ENCODE measurements at places on chromosomes 4 and X. TPM values are rescaled to one million over a fixed set of nuclear protein-coding genes. Genes with fewer than 3 reads are reported as not detected.

Gene SLC25A53
- total RNA-seq, result 9.7 TPM

GRCh38 chrX:103730147-103730795, 19.6 kb downstream of the TMEM31 start:
- DNase-seq, result no peak

DNA sequence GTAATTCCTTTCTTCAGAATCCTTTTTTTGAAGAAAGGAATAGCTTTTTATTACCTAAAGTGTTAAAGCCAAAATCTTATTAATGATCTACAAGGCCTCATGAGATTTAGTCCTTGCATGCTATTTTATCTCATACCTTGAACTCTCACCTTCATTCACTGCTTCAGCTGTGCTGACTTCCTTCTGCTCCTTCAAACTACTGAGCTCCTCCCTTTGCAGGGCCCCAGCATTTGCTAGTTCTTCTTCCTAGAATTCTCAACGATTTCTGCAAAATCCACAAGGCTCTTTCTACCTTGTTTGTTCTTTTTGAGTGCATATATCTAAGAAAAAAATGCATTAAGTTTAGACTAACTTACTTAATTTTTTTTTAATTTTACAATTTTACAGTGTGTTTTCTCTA, 619.5 kb downstream of the EPHA5 start:
- DNase-seq, result no peak

GRCh38 chr4:40180356-40180755, 16.5 kb upstream of the RHOH start:
- DNase-seq, result no peak

DNA sequence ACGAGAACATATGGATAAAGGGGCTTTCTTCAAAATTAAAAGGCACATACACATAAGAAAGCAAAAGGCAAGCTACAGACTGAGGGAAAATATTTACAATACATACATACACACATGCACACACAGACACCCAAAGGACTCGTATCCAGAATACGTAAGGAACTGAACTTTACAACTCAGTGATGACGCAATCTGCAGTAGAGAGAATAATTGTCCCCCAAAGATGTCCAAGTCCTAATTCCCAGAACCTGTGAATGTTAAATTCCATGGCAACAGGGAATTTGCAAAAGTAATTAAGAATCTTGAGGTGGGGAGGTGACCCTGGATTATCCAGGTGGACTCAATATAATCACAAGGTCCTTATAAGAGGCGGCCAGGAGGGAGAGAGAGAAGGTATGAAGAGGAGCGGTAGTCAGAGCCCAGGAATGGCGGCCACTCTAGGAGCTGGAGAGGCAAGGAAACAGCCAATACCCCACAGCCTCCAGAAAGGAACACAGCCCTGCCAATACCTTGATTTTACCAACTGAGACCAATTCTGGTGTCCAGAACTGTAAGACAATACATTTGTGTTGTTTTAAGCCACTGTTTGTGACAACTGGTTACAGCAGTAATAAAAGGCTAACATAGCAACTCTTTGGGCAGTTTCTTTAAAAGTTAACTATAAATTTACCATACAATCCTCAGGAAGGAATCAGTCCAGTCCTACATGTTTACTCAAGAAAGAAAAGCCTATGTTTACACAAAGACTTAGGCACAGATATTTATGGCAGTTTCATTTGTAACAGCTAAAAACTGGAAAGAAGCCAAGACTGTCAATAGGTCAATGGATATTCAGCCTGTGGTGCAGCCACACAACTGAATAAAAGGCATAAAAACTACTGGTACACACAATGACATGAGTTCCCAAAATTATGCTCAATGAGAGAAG, 27.3 kb upstream of the STS start:
- no peak for DNase-seq

DNA sequence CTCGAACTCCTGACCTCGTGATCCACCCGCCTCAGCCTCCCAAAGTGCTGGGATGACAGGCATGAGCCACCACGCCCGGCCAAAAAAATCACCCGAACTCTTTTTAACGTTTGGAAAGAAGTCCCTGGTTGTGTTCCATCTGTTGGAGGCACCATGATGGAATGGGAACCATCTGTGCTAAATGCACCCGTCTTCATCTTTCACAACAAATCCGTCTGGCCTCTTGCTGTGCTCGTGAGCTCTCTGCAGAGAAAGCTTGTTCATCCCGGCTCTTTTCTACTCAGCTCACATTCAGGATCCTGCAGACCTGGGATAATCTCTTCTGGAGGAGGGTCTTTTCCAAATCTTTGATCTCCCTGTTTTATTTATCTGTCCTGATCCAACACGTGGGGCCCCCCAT, 188.8 kb downstream of the CRLF2 start:
- DNase-seq, result no peak
